ENCODE measurements at places on chromosomes 11 and 22. TPM values are rescaled to one million over a fixed set of nuclear protein-coding genes. Genes with fewer than 3 reads are reported as not detected.

GRCh38 chr11:59729834-59730233 is 16.2 kb upstream of the OR10V1 start:
- H3K4me1 ChIP-seq = peaks cover 8% of the 10 kb centered on the region
- H3K27me3 ChIP-seq = peaks cover under 1% of the 10 kb centered on the region
- no peak overlapping the region for H3K27ac ChIP-seq
- DNase-seq = no peak
- no peak overlapping the region for H3K4me3 ChIP-seq

VPREB3 gene
- total RNA-seq = 1.8 TPM

RAB3IL1 gene
- 0.82 TPM for total RNA-seq

TNNI2 gene
- not detected for total RNA-seq

GRCh38 chr22:40345271-40345670 is 1.0 kb upstream of the ADSL start:
- H3K4me1 ChIP-seq = peaks cover 64% of the 10 kb centered on the region
- DNase-seq = no peak
- no peaks in the 10 kb centered on the region for H3K27me3 ChIP-seq
- peak overlapping the region; percentile 94 for H3K4me3 ChIP-seq
- H3K27ac ChIP-seq = peak overlapping the region; percentile 99

NAALADL1 gene
- total RNA-seq = 33.9 TPM

GNAZ gene
- total RNA-seq = 0.30 TPM

DNA sequence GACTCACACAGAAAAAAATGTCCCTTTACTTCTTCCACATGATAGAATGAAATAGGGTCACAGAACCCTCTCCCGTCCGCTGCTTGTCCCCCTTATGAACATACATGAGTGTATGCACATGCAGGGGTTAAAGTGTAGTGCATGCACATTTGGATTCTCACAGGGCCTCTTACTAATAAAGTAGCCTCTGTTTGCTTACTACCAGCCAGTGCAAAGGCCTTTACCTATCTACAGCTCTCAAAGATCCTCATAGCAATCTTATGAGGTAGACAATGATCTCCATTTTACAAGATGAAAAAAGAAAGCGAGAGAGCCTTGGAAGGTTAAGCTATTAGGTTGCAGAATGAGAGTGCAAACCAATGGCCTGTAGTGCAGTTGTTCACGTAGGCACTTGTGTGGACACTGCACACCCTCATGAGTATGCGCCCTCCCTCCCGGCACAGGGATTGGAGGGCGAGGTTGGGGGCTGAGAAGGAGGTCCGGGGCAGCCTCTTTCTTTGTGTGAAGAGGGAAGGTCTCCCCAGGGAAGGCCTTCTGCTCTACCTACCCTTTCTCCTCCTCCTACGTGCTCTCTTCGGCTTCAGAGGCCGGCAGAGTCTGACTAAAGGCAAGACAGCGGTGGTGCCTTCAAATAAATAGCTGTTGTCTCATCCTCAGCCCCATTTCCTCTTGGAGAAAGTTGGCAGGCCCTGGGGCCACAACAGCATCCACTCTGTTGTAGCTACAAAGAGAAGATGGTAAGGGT is 91.3 kb downstream of the CEP164 start:
- H3K27me3 ChIP-seq = peaks cover 5% of the 10 kb centered on the region
- H3K27ac ChIP-seq = no peak overlapping the region
- H3K4me1 ChIP-seq = no peaks in the 10 kb centered on the region
- DNase-seq = no peak

FGF19 gene
- total RNA-seq = not detected

- DNase-seq = no peak
- H3K36me3 ChIP-seq = no peaks in the 10 kb centered on the region
- H3K27ac ChIP-seq = peak overlapping the region; percentile 86
- no peak overlapping the region for H3K4me3 ChIP-seq
- H3K4me1 ChIP-seq = peaks cover 70% of the 10 kb centered on the region
Observed at GRCh38 chr22:30225220-30225927, 21.2 kb downstream of the LIF start.

GRCh38 chr11:9344061-9344680 is 29.8 kb upstream of the TMEM41B start:
- H3K27me3 ChIP-seq = no peaks in the 10 kb centered on the region
- H3K27ac ChIP-seq = peak overlapping the region; percentile 42
- peaks cover 28% of the 10 kb centered on the region for H3K4me1 ChIP-seq

DNA sequence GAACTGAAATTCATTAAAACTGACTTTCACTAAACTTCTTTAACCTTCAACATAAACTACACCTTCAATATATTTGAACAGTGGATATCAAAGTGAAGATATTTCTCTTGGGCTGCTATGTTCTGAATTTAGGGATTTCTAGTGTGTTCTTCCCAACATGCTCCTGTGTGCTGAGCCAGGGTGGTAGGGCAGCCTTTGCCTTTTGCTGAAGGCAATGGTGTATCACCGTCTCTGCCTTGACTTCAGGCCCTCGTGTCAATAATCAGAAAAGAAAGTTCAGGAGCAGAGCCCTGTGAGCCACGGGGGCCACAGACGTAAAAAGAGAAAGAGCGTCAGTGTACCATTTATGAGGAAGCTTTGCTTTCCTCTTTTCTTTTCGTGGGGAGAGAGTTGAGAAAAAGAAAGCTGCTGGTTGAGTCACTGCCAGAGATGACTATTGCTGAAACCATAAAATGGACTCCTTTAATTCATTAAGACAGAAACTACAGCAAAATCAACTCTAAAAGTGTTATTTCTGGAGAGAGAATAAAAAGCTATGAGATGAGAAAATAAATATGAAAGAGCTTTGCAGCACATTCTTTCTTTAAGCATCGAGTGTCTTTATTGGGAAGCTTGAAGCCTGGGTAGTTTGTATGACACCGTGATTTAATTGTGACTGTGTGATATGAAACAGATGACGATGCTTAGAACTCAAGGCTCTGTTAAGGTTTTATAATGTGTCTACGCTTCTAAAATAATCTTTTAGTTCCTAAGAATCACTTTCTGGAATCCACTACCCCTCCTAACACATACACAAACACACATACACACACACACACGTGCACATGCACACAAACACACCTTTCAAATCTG is 271.8 kb upstream of the MTNR1B start:
- peaks cover 2% of the 10 kb centered on the region for H3K27me3 ChIP-seq
- H3K36me3 ChIP-seq = no peaks in the 10 kb centered on the region
- DNase-seq = no peak
- no peak overlapping the region for H3K4me3 ChIP-seq
- no peaks in the 10 kb centered on the region for H3K4me1 ChIP-seq
- H3K27ac ChIP-seq = no peak overlapping the region

DNA sequence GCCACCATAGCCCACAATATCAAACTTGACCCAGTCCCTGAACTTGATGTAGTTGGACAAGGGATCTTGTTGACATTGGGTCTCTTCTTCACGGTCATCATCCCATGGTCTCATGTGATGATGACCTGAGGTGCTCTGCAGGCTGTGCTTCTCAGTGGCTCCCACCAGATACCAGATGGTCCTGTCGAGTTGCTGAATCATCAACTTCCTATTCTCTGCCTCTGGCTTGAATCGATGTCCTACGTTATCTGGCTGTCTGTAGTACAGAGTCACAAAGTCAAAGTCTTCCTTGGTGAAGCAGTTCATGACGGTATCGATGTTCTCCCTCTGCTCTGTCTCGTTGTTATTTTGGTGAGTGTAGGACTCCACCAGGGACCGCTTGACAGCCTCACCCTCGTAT is 145.7 kb upstream of the ALDH3B2 start:
- H3K27me3 ChIP-seq = peaks cover 10% of the 10 kb centered on the region
- no peak for DNase-seq
- H3K4me1 ChIP-seq = no peaks in the 10 kb centered on the region
- no peak overlapping the region for H3K4me3 ChIP-seq

- peaks cover 56% of the 10 kb centered on the region for H3K4me1 ChIP-seq
- no peaks in the 10 kb centered on the region for H3K27me3 ChIP-seq
- peaks cover 2% of the 10 kb centered on the region for H3K36me3 ChIP-seq
- H3K27ac ChIP-seq = no peak overlapping the region
- H3K4me3 ChIP-seq = no peak overlapping the region
Observed at GRCh38 chr11:13942378-13942777, 20.1 kb upstream of the SPON1 start.

- H3K4me3 ChIP-seq = no peak overlapping the region
- no peaks in the 10 kb centered on the region for H3K27me3 ChIP-seq
- no peak overlapping the region for H3K27ac ChIP-seq
- H3K4me1 ChIP-seq = peaks cover 26% of the 10 kb centered on the region
- no peak for DNase-seq
Observed at GRCh38 chr11:73004088-73004487, 138.0 kb downstream of the FCHSD2 start.

OR8B2 gene
- total RNA-seq = not detected

OR10S1 gene
- total RNA-seq = not detected

- H3K4me3 ChIP-seq = no peak overlapping the region
- H3K4me1 ChIP-seq = peaks cover 26% of the 10 kb centered on the region
- no peaks in the 10 kb centered on the region for H3K27me3 ChIP-seq
Observed at GRCh38 chr11:68117853-68118470, 3.2 kb downstream of the CHKA start.

- DNase-seq = no peak
- H3K27ac ChIP-seq = no peak overlapping the region
- H3K4me3 ChIP-seq = no peak overlapping the region
- peaks cover 2% of the 10 kb centered on the region for H3K27me3 ChIP-seq
Observed at GRCh38 chr22:38417252-38418060, 37.5 kb downstream of the KCNJ4 start.

CYB561A3 gene
- total RNA-seq = 42.9 TPM

DNA sequence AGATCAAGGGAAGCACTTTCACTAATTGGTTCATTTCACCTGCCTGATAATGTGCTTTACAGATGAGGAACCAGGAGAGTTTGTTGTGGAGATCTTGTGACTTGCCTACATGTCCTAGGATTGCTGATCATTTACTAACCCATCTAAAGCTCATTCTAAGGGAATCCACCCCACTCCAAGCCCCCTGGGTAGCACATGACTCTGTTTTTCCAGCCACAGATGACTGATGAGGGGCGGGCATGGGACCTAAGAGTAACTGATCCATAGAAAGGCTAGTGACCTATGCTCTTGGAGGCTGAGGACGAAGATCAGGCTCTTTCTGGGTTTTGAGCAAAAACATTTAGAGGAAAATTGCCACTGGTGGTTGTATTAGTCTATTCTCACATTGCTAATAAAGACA is 378.1 kb downstream of the CADM1 start:
- no peak for DNase-seq
- H3K36me3 ChIP-seq = no peaks in the 10 kb centered on the region
- H3K27ac ChIP-seq = no peak overlapping the region

OR51I1 gene
- not detected for total RNA-seq

NXPE2 gene
- not detected for total RNA-seq

DNA sequence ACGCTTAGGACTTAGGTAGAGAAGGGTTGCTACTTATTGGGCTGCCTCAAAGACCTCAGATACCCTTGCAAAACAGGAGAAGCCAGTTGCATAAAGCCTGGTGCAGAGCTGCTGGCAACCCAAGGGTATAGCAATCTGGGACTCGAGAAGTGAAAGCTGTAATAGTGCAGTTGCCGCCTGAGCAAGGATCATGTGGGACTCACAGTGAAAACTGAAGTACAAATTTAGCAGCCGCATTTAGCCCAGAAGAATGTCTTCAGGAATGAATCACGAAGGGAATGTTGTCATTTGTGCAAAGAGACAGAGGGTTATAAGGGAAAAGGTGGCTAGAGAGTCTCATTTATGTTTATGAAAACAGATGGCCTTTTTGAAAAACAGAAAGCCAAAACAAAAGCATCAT is 267.2 kb downstream of the TENM4 start:
- H3K27ac ChIP-seq = no peak overlapping the region
- no peaks in the 10 kb centered on the region for H3K36me3 ChIP-seq
- H3K4me3 ChIP-seq = no peak overlapping the region
- no peak for DNase-seq

DNA sequence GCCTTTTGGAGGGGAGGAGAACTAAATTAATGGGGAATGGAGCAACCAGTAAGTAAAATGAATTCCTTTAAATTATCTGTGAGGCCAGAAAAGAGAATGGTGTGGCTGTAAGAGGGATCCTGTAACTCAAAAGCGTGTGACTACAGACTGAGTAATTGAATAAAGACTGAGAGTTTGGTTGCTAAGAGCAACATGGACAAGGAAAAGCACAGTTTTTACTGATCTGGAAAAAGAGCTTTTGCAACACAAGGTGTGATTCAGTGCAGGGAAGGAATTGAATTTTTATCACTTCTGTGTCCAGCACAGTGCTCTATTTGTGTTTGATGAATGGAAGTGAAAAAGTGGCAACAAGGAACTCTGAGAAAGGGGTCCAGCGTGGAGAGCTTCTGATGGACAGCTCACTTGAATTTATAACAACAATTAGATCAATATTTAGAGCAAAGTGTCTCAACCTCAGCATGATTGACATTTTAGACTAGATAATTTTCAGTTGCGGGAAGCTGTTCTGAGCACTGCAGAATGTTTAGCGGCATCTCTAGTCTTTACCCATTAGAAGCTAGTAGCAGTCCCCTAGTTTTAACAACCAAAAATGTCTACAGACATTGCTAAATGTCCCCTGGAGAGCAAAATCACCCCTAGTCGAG is 202.8 kb upstream of the BDNF start:
- no peak overlapping the region for H3K4me3 ChIP-seq
- H3K27me3 ChIP-seq = no peaks in the 10 kb centered on the region
- H3K27ac ChIP-seq = no peak overlapping the region
- no peak for DNase-seq
- H3K4me1 ChIP-seq = no peaks in the 10 kb centered on the region
- H3K36me3 ChIP-seq = no peaks in the 10 kb centered on the region

DNA sequence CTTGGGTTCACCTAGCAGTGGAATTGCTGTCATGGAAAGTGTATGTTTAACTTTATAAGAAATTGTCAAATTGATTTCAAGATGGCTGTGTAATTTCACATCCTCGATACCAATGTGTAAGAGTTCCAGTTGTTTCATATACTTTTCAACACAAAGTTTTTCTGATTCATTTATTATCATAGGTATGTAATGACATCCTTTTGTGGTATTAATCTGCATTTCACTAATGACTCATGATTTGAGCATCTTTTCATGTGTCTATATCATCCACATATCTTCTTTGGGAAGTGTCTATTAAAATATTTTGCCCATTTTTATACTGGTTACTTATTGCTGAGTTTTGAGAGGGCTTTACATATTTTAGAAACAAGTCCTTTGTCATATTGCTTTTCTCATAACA is 17.0 kb upstream of the GLYATL1B start:
- H3K4me3 ChIP-seq = no peak overlapping the region
- no peaks in the 10 kb centered on the region for H3K4me1 ChIP-seq
- H3K36me3 ChIP-seq = no peaks in the 10 kb centered on the region
- peaks cover 56% of the 10 kb centered on the region for H3K27me3 ChIP-seq
- H3K27ac ChIP-seq = no peak overlapping the region

GRCh38 chr11:76179147-76179546 is 27.2 kb downstream of the WNT11 start:
- H3K4me1 ChIP-seq = no peaks in the 10 kb centered on the region
- H3K4me3 ChIP-seq = no peak overlapping the region
- H3K27me3 ChIP-seq = peaks cover 4% of the 10 kb centered on the region
- H3K36me3 ChIP-seq = no peaks in the 10 kb centered on the region
